Endothelial cell of umbilical vein (primary cell): ENCODE measurements at places on chromosomes 6 and 20. TPM values are rescaled to one million over a fixed set of nuclear protein-coding genes. Genes with fewer than 3 reads are reported as not detected.

- peak; percentile 45 for DNase-seq
Measured at GRCh38 chr6:13517116-13517515, 29.7 kb upstream of the GFOD1 start.

DNA sequence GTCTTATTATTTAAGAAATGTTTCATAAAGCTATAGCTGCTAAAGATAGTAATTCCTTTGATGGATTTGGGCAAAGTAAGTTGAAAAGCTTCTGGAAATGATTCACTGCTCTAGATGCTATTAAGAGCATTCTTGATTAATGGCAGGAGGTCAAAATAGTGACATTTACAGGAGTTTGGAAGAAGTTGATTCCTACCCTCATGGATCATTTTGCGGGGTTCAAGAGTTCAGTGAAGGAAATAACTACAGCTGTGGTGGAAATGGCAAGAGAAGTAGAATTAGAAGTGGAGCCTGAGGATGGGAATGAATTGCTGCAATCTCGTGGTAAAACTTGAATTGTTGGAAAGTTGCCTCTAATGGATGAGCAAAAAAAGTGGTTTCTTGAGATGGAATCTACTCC, 316.1 kb downstream of the UTRN start:
- DNase-seq, result no peak

DNA sequence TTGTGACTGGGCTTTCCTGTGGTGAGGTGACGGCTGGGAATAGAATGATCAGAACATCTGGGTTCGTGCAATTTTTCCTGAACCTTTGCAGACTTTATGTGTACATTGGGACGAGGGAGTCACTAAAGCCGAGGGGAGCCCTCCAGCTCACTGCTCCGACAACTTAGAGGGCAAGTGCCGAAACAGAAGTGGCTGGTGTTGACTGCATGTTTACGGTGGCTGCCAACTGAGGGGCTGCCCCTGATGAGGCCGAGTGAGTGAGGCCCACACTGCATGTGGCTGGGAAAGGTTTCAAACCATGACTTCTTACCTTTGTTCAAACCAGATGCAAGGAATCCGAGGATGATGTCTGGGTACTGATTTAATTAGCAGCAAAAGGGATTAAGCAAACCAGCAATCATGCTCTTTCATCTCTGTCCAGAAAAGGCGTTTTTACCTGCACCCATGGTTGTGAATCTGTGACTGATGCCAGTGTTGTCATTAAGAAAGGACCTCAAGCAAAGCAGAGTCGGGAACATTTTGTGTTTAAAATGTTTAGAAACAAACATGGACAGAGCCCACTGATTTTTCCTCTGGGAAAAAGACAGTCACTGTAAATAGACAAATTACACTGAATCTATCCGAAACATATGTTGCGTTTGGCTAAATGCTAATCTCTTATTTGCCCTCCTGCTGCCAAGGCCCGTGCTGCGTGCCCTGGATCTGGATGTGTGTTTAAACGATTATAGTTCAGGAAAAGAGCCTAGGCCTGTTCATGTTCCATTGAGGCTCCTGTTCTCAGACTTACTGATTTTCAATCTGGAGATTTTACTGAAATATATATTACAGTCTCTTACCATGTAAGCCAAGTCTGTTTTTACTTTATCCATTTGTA, 105.1 kb downstream of the UST start:
- DNase-seq, result no peak

DNA sequence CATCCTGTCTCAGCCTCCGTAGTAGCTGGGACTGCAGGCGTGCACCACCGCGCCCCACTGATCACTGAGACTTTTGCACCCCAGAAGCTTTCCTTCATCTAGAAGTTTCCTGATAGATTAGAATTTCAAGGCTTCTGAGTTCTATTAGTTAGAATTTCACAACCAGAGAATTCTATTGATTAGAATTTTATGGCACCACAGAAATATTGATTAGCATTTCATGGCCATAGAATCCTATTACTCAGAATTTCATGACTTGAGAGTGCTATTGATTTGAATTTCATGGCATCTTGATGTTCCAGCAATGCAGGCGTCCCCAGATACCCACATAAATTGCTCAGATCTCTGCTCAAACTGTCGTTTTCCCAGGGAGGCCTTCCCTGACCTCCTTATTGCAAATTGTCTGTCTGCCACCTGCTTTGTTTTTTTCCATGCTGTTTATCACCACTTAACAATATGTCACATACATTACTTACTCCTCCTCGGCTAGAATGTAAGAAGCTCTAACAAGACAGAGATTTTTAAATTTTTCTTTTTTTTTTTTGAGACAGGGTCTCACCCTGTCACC, 16.9 kb upstream of the CBFA2T2 start:
- no peak for DNase-seq

GRCh38 chr20:31560094-31560745, 44.9 kb upstream of the ID1 start:
- DNase-seq, result peak; percentile 79

GRCh38 chr6:96727144-96727543, 110.1 kb downstream of the GPR63 start:
- DNase-seq, result no peak

GRCh38 chr20:58360936-58361335, 28.1 kb upstream of the VAPB start:
- peak; percentile 44 for DNase-seq

DNA sequence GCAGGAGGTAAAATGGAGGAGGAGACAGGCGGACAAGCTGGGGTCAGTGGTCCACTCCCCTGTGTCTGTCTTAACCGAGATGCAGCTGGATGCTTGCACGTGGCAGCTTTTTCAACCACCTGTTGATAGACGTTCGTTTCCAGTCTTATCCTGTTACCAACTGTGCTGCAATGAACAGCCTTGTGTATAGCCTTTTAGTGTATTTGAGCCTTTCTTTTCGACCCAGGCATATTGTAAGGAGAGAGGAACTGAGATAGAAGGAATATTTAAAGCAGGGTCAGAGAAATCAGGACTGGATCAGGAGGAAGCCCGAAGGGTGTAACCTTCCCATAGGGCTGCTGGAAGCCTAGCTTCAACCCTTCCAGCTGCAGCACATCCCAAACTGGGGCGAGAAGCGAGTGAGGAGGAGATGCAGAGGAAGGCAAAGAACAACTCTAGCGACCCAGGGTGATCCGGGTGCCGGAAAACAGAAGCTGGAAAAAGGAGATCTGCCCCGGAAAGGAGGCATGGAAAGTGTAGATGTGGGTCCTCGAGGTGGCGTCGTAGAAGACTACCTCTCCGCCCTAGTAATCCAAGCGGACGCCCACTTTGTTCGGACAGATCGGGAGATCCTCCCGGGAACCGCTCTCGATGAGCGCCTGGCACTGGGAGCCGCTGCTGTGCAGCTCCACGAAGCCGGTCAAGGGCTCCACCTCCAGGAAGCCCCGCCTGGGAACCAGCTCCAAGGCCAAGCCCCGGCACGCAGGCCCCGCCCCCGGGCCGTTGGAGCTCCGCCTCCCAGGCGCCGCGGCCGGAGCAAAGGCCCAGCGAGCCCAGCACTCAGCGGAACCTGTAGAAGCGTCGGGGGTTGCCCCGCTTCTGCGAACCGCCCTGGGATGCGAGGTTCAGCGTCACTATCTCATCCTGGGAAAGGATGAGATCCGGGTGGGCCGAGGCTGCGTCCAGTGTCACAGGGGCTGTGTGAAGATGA, 11.2 kb downstream of the TRIM31 start:
- peak; percentile 78 for DNase-seq

The KIAA0408 gene
- not detected in 2 replicates for total RNA-seq

The SEL1L2 gene
- total RNA-seq, result not detected in 2 replicates
